ENCODE measurements at places on chromosomes 12 and 14.

DNA sequence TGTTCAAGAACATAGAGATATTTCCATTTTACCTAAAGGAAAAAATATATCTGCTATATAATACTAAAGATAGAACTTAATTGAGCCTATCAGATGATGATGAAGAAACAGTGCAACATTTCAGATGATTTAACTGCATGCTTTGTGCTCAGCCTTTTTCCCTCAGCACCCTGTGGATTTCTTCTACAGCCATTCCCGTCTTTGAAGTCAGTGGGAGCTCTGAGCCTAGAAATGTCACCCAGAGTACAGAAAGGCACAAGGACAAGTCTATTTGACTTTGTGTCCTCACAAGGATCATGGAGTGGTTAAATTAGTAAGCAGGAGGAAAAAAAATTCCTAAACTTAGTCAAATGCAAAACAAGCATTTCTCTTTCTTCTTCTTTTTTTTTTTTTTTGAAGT is 994.0 kb upstream of the FLRT2 start:
- no peak for DNase-seq

GRCh38 chr12:24822121-24822899 is 126.6 kb downstream of the BCAT1 start:
- no peak for DNase-seq

- DNase-seq, result no peak
Measured at GRCh38 chr12:50936821-50937530, 15.4 kb upstream of the HIGD1C start.

DNA sequence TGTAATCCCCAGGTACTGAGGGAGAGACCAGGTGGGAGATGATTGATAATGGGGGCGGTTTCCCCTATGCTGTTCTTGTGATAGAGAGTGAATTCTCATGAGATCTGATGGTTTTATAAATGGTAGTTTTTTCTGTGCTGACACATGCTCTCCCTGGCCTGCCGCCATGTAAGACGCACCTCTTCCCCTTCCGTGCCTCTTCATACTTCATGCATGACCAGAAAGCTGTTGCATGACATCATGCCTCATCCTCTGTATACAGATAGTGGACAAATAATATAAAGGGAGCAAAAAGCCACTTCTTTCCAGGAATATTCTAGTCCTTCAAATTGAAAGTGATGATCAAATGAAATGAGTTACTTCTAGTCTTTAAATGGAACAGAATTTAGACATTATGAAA is 47.3 kb upstream of the LRIG3 start:
- DNase-seq, result no peak

DNA sequence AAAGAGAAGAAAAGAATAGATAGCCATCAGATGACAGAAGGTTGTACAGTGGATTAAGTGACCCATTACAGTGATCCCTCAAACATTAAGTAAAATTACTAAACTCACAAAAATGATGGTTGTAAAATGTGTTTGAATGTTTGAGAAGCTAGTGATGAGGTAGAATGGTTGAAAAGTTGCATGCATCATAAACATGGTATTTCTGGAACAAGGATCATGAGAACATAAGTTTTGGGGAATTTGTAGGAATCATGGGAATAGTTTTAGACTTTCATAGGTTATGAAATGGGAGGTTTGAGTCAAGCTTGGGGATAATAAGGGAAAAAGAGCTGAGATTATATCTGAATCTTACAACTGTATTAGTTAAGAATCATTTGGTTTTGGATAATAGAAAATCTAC is 34.1 kb upstream of the NEDD1 start:
- no peak for DNase-seq

DNA sequence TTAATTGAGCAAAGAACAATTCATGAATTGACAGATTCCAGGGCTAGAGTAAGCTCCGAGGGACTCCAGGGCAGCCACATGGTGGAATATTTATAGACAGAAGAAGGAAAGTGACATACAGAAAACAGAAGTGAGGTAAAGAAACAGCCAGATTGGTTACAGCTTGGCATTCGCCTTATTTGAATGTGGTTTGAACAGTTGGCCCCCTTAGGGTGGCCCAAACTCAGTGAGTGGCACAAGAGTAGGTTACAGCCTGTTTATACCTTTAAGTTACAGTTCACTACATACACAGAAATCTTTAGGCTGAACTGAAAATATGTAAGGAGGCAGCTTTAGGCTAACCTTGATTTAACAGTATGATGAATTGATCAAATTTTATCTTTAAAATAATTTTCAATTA is 174.5 kb upstream of the CNOT2 start:
- DNase-seq, result no peak

- DNase-seq, result no peak
Measured at GRCh38 chr12:52865090-52865944, 16.5 kb upstream of the KRT78 start.

- DNase-seq, result no peak
Measured at GRCh38 chr14:33844118-33844517, 106.8 kb downstream of the EGLN3 start.

- no peak for DNase-seq
Measured at GRCh38 chr14:24123424-24124417, 6.7 kb upstream of the FITM1 start.

GRCh38 chr14:103932791-103933490 is 4.7 kb downstream of the TDRD9 start:
- no peak for DNase-seq

GRCh38 chr12:128803788-128804187 is 20.0 kb downstream of the SLC15A4 start:
- no peak for DNase-seq

- no peak for DNase-seq
Measured at GRCh38 chr12:94712815-94713515, 62.6 kb upstream of the TMCC3 start.

DNA sequence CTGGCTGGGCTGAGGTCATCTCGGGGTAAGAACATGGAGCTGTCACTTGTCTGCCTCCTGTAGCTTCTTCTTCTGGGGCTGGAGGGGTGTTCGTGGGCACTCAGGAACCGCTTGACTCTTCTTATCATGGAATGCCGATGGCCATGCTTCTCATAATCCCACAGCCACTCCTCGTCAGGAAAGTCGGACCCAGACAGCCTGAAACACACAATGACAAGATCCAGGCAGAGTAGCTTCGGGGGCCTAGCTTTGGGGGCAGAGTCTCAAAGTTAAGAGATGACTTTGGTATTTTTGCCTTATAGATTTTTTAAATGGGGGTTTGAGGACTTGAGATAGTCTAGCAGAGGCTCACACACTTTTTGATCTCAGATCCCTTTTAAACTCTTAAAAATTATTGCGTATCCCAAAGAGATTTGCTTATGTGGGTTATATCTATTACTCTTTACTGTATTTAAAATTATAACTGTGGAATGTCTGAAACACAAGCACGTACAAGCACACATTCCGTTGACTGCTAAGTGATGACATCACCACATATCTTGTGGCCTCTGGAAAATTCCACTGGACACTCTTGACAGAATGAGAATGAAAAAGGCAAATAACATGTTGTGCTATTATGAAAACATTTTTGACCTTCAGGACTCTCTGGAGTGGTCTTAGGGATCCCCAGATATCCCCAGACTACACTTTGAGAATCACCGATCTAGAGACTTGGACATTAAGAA is 43.3 kb downstream of the BEST3 start:
- DNase-seq, result no peak

DNA sequence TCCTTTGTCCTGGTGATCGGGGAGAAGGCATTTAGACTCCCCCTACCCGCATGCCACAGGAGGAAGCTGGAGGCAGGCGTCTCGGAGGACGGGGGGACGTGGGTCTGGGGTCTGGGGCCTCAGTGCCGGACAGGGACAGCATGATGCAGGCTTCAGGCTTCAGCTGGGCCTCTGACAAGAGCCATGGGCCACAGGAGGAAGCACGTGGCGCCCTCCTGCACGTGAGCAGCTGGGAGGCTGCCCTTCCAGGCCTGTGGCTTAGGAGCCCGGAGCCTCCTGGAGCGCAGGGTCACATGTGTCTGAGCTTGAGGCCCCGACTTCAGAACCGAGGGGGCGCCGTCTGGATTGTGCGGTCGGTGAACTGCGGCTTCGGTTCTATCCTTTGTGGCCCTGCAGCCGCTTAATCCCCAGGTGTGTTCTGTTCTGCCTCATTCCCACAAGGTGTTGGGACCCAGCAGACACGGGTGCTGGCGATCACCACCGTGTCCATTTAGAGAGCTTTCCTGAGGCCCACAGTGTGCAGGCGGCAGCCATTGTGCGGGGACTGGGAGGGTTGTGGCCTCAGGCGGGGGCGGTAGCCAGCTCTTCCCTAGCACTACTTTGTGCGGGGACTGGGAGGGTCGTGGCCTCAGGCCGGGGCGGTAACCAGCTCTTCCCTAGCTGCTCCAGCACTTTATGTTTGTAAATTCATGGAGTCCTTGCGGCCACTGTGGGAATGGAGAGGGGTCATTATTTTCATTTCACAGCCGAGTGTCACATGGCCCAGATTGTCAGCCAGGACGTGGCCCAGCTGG is 150.2 kb downstream of the ADGRD1 start:
- no peak for DNase-seq

DNA sequence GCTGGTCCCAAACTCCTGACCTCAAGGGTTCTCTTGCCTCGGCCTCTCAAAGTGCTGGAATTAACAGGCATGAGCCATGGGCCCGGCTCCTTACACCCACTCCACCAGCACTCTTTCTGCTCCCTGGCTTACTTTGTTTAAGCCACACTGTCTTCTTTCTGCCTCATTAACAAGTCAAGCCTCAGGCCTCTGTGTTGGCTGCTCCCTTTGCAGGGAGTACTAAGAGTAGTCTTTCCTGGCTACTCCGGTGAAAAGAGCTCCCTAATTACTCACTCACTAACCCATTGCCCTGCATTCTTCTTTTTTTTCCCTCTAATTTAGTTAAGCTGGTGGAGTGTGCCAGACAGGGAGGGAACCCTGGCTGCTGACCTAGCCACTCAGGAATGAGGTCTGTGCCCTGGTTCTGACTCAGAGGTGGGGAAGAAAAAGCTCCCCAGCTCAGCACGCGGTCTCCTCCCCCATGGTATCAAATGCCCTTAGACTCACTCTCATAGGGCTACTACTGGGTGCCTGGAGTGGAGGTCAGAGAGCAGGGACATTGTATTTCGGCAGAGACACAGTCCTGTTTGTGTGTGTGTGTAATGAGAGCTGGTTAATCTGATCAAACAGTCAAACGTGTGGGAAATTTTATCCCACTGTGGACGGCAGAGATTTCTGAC is 19.8 kb downstream of the GALNT6 start:
- no peak for DNase-seq

GRCh38 chr12:110307372-110307771 is 26.3 kb downstream of the ATP2A2 start:
- no peak for DNase-seq

DNA sequence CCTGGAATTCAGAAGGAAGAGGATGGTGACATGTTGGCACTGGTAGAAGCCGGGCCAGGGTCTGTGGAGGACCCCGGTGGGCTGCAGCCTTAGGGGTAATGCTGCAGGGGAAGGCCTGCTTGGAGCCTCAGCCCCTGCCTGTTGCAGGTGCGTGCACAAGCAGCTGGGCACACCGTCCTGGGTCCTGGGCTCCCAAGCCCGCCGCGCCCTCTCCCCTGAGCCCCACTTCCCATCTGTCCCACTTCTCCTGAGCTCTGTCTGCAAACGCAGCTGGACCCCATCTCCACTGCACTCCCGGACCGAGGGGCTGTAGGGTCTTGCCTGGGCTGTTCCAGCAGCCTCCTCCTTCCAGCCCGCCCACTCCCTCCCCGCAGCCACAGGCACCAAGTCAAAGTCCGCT is 116.8 kb downstream of the GLT1D1 start:
- no peak for DNase-seq

DNA sequence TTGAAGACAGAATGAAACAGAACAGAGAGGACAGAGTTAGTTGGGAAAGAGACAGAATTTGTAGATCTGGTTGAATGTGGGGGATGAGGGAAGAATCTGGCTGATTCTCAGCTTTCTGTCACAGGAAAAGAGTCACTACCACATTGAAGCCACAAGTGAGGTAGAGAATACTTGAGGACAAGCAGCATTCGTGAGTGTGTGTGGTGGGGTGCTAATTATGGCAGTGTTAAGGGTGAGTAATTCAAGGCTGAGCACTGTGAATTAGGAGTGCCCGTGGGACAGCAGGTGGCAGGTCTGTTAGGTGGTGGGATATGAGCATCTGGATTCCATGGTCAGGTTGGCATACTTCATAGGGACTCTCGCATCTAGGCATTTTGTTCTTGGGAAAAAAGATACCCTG is 347.4 kb upstream of the PRICKLE1 start:
- DNase-seq, result no peak

GRCh38 chr12:117489671-117490070 is 128.2 kb upstream of the NOS1 start:
- no peak for DNase-seq

- no peak for DNase-seq
Measured at GRCh38 chr14:90388437-90388836, 8.4 kb upstream of the CALM1 start.

GRCh38 chr14:68695326-68695768 is 97.5 kb downstream of the ZFP36L1 start:
- no peak for DNase-seq

DNA sequence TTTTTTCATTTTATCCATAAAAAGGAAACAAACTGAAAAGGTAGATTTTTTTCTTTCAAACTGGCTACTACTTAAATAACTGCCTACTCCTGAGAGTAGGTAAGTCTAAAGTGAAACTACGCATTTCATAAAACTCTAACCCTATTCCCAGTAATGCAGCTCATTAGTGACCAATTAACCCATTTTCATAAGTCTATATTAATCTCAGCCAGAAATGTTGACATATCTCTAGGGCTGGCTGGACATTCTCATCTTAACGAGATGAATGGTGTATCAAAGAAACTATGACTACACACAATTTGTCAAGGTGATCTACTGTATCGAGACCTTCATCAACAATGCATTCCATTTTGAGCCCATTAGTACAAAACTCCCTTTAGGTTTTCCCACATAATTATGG is 57.2 kb downstream of the EPS8 start:
- no peak for DNase-seq

- no peak for DNase-seq
Measured at GRCh38 chr12:43245947-43246346, 306.1 kb downstream of the ADAMTS20 start.

DNA sequence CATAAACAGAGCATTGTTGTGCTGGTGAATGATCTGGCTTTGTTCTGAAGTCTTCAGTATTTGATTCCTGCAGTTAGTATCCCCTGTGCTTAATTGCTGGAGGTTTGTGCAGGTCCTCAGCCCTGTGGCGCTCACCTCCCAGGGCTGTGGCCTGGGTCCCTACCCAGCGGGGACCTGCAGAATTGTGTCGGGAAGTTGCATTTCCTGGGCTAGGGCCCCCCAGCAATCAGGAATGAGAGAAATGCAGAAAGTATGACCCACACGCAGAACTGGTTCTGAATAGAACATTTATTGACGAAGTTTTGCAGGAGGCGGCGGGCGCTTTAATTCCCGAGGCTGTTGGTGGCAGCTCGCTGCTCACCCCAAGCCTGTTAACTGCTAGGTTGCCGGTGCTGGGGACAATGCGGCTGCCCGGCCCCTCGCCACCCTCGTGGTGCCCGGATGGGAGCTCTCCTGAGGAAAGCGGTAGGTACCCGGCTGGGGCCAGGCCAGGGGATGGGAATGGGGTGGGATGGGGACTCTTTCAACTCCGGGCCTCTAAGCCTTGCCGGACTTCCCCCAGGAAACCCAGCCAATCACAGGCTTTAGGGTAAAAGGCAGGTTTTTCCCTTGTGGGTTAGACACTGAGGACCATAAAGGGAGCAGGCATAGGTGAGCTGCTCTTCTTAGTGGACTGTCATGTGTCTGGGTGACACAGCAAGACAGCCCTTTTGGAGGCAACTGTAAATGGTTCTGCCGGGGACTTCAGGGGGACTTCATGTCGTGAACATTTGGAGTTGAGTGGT is 11.6 kb downstream of the PLEKHG3 start:
- no peak for DNase-seq

- DNase-seq, result no peak
Measured at GRCh38 chr14:76761136-76761959, at the start of gene VASH1. VASH1 (plus strand) TSS chr14:76761468; CDS start chr14:76762822, 1,354 bp downstream.

GRCh38 chr12:57173089-57173488 is 25.7 kb upstream of the LRP1-AS start:
- DNase-seq, result no peak
